ENCODE measurements at places on chromosomes 1 and 21.

DNA sequence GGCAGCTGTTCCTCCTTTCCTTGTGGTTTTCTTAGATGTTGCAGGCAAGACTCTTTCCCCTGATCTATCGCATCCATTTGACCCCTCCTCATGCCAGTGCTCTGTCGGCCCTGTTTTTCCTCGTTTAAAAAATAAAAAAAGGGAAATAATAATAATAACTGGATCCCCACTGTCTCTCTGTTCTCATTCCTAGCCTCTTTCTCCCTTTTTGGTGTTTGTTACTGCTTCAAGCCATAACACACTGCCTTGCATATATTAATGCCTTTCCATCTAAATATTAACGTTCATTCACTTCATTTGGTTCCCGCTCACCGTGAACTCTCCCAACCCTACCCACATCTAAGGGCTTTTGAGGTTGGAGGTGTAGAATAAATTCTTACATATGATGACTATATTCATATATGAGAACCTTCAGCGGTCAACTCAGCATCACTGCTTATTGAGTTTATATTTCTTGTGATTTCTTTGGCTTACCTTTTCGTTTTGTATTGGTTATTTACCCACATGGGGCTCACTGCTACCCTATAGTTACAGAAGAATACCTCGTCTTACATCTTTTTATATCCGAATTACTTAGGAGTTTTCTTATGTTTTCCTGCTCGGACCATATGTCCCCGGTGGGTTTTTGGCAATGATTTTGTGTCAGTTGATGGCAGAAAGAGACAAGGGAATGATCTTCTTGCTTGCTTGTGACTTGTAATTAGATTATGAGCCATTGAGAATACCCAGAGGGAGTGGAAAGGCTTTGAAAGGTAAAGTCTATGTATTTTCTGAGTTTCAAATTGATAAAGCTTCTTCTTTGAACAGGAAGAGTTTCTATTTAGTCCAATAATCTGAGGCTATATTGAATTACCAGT, 805 bp downstream of the ATG4C start:
- DNase-seq, result no peak

GRCh38 chr1:94045465-94046056, 75.4 kb downstream of the ABCA4 start:
- DNase-seq, result peak; percentile 11

GRCh38 chr1:243528459-243529121, 272.7 kb downstream of the SDCCAG8 start:
- DNase-seq, result no peak

- no peak for DNase-seq
Observed at GRCh38 chr1:27609618-27610240, 5.8 kb upstream of the AHDC1 start.

GRCh38 chr21:28235169-28235895, 757.3 kb downstream of the LTN1 start:
- no peak for DNase-seq

DNA sequence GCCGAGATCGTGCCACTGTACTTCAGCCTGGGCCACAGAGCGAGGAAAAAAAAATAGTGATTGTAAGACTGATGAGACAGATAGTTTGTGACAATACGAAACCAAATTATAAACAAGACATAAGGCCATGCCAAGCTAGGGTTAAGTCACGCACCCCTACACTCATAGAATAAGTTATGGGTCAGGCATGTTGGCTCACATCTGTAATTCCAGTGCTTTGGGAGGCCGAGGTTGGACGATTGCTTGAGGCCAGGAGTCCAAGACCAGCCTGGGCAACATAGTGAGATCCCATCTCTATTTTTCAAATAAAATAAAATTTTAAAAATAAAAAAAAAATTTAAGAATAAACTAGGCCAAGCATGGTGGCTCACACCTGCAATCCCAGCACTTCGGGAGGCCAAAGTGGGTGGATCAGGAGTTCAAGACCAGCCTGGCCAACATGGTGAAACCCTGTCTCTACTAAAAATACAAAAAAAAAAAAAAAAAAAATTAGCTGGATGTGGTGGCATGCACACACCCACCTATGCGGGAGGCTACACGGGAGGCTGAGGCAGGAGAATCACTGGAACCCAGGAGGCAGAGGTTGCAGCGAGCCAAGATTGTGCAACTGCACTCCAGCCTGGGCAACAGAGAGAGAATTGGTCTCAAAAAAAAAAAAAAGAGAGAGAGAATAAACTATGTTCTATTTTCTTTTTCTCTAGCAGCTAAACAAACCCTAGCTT, 50.1 kb upstream of the SPOCD1 start:
- DNase-seq, result no peak

DNA sequence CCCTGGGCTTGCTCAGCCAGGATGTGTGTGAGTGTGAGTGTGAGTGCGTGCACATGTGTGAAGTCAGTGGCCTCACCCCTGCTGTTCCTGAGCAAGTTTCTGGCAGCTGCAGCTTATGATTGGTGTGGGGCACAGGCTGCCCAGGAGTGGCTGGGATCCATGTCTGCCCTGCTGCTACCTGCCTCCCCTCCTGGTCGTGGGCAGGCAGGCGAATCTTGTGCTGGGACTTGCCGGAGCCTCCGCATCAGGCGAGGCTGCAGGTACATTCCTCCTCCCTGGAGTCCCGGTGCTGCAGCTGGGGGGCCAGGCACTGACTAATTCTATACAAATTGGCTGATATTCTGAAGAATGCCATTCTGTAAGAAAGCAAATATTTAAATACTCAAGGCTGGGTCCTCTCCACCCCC, 85.6 kb upstream of the WNT4 start:
- DNase-seq, result no peak

- DNase-seq, result no peak
Observed at GRCh38 chr1:33687000-33687399, 176.9 kb upstream of the HMGB4 start.

DNA sequence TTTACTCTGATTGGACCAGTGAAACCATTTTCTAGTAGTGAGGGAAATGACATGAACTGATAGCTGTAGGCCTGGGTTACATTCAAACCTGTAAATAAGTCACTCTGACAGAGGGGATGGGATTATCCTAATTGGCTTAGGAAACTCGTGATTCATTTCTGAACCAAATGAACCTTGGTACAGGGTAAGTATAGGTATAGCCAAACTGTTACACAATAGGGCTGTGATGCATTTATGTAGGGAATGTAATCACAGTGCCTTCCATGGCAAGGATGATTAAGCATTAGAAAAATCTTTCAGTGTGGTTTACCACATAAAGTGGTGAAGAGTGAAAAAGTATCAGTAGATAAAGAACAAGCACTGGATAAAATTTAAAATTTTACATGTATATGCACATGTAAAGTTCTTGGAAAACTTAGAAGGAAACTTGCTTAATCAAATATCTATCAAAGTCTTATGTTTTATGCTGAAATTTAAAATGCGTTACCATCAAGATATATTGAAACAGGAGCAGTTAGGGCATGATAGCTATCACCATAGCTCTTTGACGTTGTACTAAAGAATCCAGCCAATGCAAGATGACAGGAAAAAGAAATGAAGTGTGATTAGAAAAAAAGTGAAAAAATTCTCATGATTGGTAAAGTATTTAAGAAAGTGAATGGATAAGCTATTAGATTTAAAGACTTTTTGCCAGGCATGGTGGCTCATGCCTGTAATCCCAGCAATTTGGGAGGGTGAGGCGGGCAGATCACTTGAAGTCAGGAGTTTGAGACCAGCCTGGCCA, 63.0 kb downstream of the RABGAP1L start:
- no peak for DNase-seq

DNA sequence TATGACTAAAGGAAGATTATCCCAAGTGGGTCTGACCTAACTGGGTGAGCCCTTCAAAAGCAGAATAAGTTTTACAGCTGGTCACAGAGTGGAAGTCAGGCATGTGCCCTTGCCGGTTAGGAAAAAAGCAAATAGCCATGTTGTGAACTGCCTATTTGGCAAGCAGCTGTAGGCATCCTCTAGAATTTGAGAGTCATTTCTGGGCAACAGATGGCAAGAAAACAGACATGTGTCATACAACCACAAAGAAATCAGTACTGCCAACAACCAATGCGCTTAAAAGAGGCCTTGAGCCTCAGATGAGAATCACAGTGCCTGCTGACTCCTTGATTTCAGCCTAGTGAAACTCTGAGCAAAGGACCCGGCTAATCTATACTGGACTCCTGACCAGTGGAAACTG, 26.8 kb downstream of the LRRC53 start:
- DNase-seq, result no peak

DNA sequence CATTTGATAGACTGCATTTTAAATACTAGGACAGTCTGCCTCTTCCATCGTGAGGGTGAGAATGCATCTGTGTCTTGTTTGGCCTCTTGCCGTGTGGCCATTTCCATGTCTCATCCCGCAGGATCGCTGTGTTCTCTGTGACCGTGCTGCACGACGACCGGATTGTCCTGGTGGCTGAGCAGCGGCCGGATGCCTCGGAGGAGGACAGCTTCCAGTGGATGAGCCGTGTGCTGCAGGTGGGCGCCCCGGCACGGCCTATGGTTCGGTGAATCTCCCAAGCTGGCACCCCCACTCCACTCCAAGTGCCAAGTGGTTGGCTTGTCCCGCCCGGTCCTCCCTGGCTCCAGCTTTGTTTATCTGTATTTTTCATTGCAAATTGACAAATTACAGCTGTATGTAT, 55.2 kb downstream of the S100B start:
- no peak for DNase-seq

DNA sequence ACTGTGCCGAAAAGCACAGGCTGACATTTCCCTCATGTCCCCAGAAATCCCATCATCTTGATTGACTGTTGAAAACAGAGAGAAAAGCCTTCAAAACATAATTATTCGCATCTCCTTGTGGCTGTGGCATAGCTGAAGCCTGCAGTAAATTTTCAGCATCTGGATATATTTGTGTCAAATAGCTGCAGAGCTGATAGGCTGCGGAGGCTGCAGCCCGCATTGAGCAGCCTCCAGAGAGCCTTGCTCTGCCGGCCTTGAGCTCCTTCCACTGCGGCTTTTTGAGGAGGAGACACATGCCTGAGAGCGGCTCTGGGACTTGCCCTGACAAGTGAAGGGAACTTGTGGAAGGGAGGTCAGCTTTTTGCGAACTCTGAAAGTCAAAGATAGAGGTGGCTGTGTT, 144.7 kb downstream of the RYR2 start:
- no peak for DNase-seq

DNA sequence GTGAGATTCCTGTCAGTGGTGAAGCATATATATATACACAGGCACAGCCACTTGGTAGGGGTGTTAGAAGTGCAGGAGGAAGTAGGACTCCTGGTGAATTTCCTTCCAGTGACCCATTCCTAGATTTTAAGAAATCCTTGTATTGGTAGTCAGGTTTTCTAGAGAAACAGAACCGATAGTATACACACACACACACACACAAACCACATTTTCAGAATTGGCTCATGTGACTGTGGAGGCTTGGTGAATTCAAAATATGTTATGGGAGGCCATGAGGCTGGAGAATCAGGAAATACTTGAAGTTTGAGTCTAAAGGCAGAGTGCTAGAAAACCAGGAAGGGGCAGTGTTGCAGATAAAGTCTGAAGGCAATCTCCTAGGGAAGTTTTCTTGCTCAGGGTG, 114.2 kb downstream of the FCRL5 start:
- no peak for DNase-seq

- DNase-seq, result no peak
Observed at GRCh38 chr1:39676948-39677548, 5.1 kb upstream of the NT5C1A start.

GRCh38 chr1:7650801-7651200, 120.3 kb upstream of the VAMP3 start:
- DNase-seq, result no peak

DNA sequence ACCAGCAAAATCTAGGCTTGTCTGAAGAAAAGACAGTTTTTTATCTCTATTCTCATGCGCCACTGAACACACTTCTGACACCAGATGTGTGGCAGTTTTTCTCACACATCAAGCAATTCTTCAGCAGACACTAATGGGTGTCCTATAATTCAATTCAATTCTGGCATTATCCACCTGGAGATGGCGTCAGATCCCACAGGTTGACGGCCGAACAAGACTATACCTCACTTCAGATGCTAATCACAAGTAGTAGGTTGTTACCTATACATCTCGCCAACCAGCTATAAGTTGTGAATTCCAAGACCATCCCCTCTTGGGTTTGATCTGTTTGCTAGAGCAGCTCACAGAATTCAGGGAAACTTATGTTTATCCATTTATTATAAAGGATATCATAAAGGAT, 89.9 kb upstream of the ARTN start:
- DNase-seq, result no peak

- DNase-seq, result peak; percentile 83
Observed at GRCh38 chr1:92486251-92487077, at the start of gene GFI1. TSS of gene GFI1 (minus strand) at chr1:92486925. CDS start at chr1:92483487, 3,438 bp downstream.

- no peak for DNase-seq
Observed at GRCh38 chr1:118081387-118081786, 103.6 kb downstream of the SPAG17 start.

DNA sequence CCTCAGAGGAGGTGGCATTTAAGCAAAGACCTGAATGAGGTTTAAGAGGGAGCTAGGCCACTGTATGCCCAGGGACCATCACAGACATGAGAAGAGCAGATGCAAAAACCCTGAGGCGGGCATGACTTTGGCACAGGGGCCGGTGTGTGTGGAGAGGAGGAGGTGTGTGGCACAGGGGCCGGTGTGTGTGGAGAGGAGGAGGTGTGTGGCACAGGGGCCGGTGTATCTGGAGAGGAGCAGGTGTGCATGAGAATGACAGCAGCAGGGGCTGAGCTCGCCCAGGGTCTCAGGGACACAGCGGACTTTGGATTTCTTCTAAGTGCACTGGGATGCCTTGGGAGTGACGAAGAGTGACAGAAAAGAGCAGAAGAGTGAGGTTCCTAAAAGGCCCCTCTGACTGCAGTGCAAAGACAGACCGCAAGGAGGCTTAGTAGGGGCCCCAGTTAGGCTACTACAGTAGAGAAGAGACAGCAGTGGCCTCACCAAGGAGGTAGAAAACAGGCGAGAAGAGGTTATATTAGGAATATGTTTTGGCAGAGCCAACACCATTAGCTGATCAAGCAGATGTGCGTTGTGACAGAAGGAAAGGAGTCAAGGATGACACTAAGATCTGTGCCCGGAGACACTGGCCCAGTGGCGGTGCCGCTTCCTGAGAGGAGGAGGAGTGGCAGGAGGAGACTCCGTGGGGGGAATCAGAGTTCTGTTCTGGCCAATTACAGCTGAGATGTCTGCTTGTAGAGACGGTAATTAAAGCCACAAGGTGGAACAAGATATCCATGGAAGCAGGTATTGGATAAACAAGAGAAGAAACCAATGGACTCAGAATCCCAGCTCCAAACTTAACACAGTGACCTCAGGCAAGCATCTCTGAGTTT, 18.4 kb downstream of the ZBTB17 start:
- DNase-seq, result no peak

- no peak for DNase-seq
Observed at GRCh38 chr1:112876315-112876714, 79.7 kb downstream of the SLC16A1 start.

- DNase-seq, result no peak
Observed at GRCh38 chr1:113579256-113580018, 179.8 kb downstream of the PHTF1 start.

GRCh38 chr1:156445789-156446263, 54.7 kb downstream of the MEF2D start:
- peak; percentile 54 for DNase-seq

GRCh38 chr1:160453443-160453842, 53.1 kb downstream of the VANGL2 start:
- no peak for DNase-seq

GRCh38 chr1:211469938-211470529, 21.9 kb downstream of the RD3 start:
- DNase-seq, result peak; percentile 40

Data from stimulated activated CD8-positive, alpha-beta memory T cell treated with anti-CD3 and anti-CD28 coated beads, Interleukin-2, amount 100 ng/mL, for 48 hours (primary cell).